ENCODE measurements at places on chromosomes 16 and 17.

GRCh38 chr17:10549096-10549842, at the start of gene MYH2:
Gene MYH2, minus strand, starts transcription at chr17:10549658. Its CDS starts 1,738 bp downstream, at chr17:10547920.
- DNase-seq: no peak

DNA sequence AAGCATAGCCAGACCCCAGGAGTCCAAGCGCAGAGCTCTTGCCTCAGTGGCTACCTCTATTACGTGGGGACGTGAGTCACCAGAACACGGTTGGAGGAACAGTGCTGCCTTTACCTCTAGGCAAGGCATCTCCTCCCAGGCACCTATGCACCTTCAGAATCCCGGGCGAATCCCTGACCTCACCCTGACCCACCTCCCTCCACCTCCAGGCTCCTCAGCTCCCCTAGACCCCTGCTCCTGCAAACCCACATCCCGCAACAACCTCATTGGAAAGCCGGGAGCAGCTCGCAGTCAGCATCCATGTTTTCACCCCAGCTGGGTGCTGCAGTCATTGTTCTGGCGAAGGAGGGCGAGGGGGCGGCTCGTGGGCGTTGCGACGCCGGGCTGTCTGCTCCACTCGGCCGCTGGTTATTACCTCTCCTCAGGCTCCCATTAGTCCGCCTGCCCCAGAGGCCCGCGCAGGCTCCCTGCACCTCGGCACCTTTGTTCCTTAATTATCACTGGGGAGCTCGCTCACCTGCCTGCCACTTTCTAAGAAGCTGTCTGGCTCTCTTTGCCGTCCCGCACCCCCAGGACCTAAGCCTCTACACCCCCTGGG, 24.6 kb upstream of the DLX4 start:
- no peak for DNase-seq

DNA sequence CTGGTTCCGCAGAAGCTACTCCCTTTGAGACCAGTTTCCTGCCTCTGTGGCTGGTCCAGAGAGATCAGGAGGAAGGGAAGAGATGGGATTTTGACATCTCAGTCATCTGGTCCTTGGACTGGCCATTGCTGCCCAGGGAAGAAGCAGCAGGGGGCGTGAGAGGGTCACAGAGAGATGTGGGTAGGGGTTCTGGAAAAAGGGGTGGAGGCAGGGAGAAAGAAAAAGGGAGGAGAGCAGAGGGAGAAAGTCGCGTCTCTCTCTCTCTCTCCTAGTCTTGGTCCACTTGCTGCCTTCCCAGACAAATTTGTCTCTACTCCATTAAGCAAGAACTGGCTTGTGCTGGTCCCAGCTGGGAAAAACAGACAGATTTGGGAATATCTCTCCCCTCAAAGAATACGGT, 4.4 kb downstream of the SHBG start:
- DNase-seq: peak; percentile 76

DNA sequence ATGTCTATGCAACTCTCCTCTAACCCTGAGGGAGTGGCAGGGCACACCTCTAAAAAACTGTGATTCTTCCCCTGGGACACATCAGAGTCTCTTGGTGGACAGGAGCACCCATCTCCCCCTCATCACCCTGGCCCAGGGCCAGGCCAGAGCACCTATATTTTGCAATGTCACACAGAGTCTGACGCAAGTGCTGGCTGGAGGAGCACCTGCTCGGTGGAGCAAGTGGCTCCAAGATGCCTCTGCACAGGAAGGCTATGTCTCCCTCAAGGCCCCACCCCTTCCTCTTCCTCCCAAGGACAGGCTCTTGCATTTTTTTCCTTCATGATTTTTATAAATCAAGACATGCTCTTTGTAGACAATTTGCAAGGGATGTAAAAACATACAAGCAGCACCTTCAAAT, 13.3 kb downstream of the SNN start:
- DNase-seq: no peak

DNA sequence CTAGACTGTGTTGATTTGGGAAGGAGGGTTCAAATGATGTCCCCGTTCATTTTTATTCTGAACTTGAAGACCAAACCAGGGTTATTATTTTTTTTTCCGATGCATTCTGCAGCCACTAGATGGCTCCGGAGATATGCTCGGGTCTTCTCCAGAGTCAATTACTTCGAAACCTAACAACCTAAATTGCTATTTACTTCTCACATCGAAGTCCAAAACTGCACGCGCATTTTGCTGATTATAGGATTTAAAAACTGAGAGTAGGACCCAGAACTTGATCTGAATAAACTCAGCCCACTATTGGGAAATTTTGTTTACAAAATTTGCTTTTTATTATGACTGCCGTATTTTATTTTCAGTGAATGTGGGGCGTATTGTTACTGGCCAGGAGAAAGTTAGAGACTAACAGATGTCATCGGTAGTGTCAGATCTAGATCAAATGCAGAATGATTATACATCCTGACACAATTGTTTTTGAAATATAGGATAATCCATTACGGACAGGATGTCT, 263.8 kb downstream of the HS3ST3A1 start:
- peak; percentile 83 for DNase-seq
